ENCODE measurements at places on chromosomes 3 and 15.

- no peak for DNase-seq
Observed at GRCh38 chr3:189664311-189664710, 33.1 kb downstream of the TP63 start.

GRCh38 chr3:105790534-105790933 lies 78.3 kb downstream of the CBLB start:
- no peak for DNase-seq

DNA sequence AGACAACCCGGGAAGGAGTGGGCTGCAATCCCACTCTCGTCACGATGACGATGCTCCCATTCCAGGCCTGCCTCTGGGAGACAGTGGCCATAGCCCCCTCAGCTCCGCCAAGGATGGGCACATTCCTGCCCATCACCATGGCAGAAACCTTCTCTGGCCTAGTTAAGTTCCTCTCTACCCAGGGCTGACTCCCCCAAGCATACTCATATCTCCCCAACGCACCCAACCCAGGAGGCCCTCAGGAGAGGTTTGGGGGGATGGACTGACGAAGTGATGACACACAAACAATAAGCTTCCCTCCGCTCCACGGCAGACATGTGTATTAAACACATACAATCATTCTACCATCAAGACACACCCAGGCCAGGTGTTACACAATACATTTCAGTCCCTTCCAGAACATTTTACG lies 60.1 kb downstream of the VGLL4 start:
- DNase-seq: no peak

- no peak for DNase-seq
Observed at GRCh38 chr15:76936671-76937070, 5.1 kb downstream of the RCN2 start.

DNA sequence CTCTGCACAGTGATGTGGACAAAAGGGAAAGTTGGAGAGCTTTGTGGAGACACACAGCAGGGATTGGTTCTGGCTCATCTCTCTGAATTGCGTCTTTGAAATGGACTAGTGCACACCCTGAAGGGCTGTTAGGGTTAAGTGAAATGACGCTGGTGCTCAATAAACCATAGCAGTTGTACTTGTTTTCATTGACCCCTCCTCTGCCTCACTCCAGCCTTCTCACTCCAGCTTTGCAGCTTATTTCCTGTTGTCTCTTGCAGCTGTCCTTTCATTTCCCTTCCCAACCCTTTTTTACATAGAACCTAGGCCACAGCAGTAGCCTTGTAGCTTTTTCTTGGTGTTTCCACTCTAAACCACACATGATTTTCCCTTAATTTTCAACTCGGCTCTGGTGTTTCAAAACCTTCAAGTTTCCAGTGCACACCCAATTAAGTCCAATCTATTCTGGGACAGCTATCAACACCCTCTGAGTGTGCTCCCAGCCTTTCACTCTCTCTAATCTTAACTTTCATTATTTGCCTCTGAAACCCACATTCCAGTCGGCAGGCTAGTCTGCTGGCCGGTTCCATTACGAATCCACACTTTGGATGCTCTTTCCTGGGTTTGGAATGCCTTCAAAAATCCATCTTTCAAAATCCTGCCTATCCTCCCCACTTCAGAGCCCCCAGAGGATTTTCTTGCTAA lies 6.4 kb downstream of the C3orf52 start:
- DNase-seq: no peak

DNA sequence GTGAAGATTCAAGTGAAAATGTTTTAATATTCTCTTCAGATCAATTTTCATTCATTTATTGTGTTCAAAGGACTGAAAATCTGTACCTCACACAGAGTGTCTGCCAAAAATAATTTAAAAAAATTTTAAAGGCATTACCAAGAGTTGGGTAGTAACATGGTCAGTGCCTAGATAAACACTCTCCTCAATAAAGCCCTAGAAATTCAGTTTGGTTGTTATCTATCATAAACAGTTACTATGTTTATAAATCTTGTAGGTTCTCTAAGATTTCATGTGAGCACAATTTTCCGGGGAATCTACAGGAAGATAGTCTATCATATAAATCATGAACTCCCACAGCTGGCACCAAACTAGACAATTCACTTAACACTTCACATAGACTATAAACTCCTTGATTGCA lies 128.6 kb downstream of the GSK3B start:
- no peak for DNase-seq

All from upper lobe of right lung (tissue), 1 donor.